Upper lobe of left lung (tissue), 6 donors: ENCODE measurements at places on chromosomes 7 and 10. TPM values are rescaled to one million over a fixed set of nuclear protein-coding genes. Genes with fewer than 3 reads are reported as not detected.

DNA sequence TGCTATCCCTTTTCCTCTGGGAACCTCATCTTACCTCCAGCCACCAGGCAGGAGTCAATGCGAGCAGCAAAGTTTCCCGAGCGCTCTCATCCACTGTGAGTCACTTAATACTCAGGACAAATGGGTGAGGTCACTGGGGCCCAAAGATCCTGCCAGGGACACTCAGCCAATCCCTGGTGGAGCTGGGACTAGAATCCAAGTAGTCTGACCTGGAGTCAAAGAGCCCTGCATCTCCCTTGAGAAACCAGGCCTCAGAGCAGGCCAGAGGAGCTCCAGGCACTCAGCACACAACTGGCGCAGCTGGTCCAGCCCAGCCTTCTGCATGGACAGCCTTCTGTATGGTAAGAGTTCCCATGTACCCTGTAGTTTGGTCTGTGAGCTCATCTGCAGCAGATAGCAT lies 142.3 kb downstream of the MAPK8 start:
- DNase-seq: no peak
- no peak overlapping the region for H3K27ac ChIP-seq
- H3K36me3 ChIP-seq: no peaks in the 10 kb centered on the region
- H3K4me1 ChIP-seq: no peaks in the 10 kb centered on the region
- H3K4me3 ChIP-seq: no peak overlapping the region

DNA sequence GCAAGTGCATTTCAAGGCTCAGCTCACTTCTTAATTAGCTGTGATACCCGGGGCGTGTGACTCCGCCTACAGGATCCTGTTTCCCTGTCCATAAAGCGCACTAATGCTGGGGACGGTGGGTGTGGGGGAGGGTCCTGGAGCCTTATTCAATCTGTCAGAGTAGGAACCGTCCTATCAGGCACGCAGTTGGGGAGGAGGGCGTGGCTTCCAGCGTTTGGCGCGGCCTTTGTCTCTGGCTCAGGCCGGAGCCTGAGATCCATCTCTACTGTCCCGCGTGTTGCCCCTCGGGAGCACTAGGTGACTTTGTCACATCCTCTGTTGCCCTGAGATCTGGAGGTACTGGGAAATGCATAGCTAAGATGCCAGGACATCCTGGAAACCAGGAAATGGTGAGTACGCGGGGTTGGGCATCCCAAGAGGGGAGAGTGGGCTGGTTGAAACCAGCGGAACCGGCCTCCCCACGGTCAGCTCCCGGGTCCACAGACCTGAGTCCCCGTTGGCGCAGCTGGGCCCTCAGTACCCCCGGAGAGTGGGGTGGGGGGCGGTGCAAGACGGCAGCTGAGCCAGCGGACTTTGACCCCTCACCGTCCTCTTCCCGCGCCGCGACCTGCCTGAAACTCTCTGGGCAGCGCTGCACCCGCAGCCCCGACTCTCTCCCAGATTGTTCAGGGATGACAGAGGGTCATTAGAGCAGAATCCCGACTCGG lies 104.4 kb upstream of the ZNF92 start:
- peak overlapping the region; percentile 22 for H3K4me3 ChIP-seq
- peaks cover 9% of the 10 kb centered on the region for H3K27me3 ChIP-seq
- peaks cover 5% of the 10 kb centered on the region for H3K4me1 ChIP-seq
- peak; percentile 57 for DNase-seq
- no peak overlapping the region for H3K27ac ChIP-seq

DNA sequence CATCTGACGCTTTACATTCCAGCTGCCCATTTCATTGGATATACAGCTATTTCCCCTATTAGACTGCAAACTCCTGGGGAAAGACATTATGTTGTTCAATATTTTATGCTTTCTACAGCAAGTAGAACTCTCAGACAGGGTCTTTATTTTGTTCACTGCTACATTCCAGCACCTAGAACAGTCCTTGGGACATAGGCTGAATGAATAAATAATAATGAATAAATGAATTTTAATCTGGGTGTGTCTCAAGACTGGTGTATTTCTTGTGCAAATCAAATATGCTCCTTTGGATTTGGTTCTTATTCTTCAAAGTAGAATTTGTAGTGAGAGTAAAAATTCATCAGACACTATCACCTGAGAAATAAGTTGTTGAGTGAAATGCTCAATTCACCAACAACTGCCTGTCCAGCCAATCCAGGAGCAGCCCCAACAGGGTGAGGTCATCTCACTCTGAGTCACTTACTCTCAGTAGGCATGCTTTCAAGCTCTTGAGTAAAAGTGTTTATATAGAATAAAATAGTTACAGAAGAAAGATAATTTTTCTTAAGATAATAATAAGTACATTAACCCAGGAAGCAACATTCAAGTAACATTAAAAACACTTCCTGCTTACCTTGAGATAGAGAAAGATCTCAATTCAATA lies 287.5 kb upstream of the NPVF start:
- H3K4me3 ChIP-seq: no peak overlapping the region
- H3K36me3 ChIP-seq: no peaks in the 10 kb centered on the region
- H3K27me3 ChIP-seq: no peaks in the 10 kb centered on the region
- no peaks in the 10 kb centered on the region for H3K4me1 ChIP-seq

DNA sequence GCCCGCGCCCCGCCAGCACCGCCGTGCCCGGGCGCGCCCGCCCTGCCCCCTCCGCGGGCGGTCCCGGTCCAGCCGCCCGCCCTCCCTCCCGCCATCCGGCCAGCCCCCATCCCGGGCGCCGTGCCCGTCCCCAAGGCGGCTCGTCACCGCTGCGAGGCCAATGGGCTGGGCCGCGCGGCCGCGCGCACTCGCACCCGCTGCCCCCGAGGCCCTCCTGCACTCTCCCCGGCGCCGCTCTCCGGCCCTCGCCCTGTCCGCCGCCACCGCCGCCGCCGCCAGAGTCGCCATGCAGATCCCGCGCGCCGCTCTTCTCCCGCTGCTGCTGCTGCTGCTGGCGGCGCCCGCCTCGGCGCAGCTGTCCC lies at the start of gene HTRA1:
TSS of gene HTRA1 (plus strand) at position 187 of the 362 bp plus-strand sequence. CDS start at position 287, 100 bp downstream.
- H3K27me3 ChIP-seq: peaks cover 18% of the 10 kb centered on the region
- no peaks in the 10 kb centered on the region for H3K36me3 ChIP-seq
- H3K4me1 ChIP-seq: peaks cover 23% of the 10 kb centered on the region
- H3K27ac ChIP-seq: peak within 1 kb of the TSS; percentile 35
- peak; percentile 71 for DNase-seq

DNA sequence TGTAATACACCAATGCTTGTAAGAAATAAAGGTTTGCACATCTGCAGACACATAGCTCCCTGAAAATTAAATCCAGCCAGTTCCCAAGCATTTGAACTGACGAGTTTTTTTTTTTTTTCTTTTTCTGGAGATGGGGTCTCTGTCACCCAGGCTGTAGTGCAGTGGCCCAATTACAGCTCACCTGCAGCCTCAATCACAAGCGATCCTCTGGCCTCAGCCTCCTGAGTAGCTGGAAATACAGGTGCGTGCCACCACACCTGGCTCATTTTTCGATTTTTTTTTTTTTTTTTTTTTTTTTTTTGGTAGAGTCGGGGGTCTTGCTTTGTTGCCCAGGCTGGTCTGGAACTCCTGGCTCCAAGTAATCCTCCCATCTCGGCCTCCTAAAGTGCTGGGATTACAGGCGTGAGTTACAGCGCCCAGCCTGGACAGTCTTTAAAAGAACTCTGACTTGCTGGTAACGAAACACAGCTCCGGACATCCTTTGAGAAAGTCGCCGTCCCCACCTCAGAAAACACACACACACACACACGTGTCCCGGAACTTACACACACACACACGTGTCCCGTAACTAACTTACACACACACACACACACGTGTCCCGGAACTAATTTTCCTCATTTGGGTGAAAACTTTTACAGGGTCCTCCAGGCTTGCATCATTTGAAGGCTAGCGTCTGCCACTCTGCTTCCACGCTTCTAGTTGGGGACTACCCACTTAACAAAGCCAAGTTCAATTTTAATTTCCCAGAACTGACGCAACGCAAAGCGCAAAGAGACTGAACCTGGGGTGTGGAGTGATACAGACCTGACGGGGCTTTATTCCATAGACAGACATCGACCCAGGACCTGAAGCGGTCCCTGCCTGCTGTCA lies 18.6 kb downstream of the OCM2 start:
- peaks cover 4% of the 10 kb centered on the region for H3K36me3 ChIP-seq
- no peaks in the 10 kb centered on the region for H3K27me3 ChIP-seq
- peak overlapping the region; percentile 79 for H3K27ac ChIP-seq
- peaks cover 6% of the 10 kb centered on the region for H3K4me1 ChIP-seq
- DNase-seq: no peak

- H3K4me3 ChIP-seq: no peak overlapping the region
- no peak overlapping the region for H3K27ac ChIP-seq
- H3K27me3 ChIP-seq: no peaks in the 10 kb centered on the region
- DNase-seq: no peak
Observed at GRCh38 chr7:37786741-37787569, 61.4 kb upstream of the NME8 start.

DNA sequence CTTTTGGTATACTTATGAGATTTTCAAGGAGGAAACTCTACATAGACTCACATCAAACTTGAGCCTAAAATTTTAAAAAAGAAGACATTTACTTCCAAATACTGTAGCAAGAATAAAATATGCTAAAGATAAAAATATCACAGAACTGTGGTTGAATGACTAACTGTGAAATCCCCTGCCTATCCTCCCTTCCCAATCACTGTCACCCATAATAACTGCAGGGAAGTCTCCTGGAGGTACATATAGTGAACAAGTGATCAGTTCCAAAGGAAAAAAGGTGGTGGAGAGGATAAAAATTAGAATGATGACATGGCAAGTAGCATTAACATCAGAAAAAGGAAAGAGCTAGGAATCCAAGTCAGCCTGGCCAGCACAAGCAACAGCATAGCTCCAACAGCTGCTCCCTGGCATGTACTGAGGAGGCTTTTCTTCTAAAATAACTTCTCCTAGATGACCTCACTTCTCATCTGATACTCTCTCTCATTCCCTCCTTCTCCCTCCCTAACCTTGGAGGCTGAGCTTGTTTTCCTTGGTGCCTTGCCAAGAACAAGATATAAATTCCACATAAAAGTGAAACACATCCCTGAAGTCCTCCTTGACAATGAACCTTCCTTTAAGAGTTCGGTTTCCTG lies 124.0 kb downstream of the IQUB start:
- H3K27me3 ChIP-seq: no peaks in the 10 kb centered on the region
- H3K4me1 ChIP-seq: no peaks in the 10 kb centered on the region
- H3K36me3 ChIP-seq: no peaks in the 10 kb centered on the region

- H3K4me1 ChIP-seq: peaks cover 26% of the 10 kb centered on the region
- no peak for DNase-seq
- no peaks in the 10 kb centered on the region for H3K27me3 ChIP-seq
- no peak overlapping the region for H3K4me3 ChIP-seq
Observed at GRCh38 chr7:7978860-7979259, 10.3 kb downstream of the GLCCI1 start.

GRCh38 chr10:62170732-62171131 lies 97.9 kb downstream of the RTKN2 start:
- H3K36me3 ChIP-seq: no peaks in the 10 kb centered on the region
- peaks cover 7% of the 10 kb centered on the region for H3K4me1 ChIP-seq
- H3K4me3 ChIP-seq: no peak overlapping the region
- H3K27me3 ChIP-seq: no peaks in the 10 kb centered on the region
- H3K27ac ChIP-seq: no peak overlapping the region

The VWDE gene
- total RNA-seq: 0.84 TPM

The PNLIP gene
- 1.7 TPM for total RNA-seq

The HILPDA gene
- 8.4 TPM for total RNA-seq

The NKX1-2 gene
- total RNA-seq: 0.09 TPM
